ENCODE measurements at places on chromosomes 12 and 14.

GRCh38 chr12:101277443-101277842 is 2.5 kb upstream of the UTP20 start:
- DNase-seq = no peak

DNA sequence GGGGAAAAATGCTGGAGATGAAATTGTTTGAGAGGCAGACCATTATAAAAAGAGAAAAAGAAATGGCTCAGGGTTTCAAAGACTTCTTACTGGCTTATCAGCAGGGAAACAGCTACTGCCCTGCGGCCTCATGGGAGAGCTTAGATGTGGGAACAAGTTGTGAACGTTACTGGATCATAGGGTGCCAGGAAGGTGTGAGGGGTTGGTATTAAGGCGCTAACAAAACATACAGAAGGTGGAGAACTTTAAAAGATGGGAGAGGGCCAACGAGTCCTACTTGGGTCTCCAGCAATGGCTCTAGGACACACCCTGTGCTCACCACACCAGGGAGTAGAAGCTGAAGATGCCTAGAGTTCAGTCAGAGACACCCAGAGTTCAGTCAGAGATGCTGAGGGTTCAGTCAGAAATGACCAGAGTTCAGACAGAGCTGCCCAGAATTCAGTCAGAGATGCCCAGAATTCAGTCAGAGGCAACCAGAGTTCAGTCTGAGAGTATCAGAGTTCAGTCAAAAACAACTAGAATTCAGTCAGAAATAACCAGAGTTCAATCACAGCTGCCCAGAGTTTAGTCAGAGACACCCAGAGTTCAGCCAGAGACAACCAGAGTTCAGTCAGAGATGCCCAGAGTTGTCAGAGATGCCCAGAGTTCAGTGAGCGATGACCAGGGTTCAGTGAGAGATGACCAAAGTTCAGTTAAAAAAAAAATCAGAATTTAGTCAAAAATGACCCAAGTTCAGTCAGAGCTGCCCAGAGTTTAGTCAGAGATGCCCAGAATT is 1103.6 kb downstream of the BCL11B start:
- DNase-seq = no peak

- no peak for DNase-seq
Measured at GRCh38 chr12:106663385-106663784, 80.6 kb downstream of the RFX4 start.

- no peak for DNase-seq
Measured at GRCh38 chr12:1962051-1963020, 41.9 kb downstream of the DCP1B start.

DNA sequence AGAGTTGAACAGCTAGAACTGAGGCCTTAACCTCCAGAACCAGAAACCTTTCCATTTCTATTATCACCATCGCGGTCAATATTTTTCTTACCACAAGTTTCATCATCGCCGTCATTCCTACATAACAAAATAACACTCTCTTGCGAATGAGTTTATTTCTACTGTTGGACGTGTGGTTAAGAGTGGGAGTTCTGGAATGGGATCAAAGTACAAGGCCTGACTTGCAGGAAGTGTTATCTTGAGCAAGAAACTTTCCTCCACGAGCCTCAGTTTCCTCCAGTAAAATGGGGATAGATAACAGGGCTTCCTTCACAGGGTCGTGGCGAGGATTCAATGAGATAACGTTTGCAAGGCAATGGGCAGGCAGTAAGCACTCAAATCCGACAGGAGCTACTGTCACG is 652 bp downstream of the SART3 start:
- DNase-seq = no peak

DNA sequence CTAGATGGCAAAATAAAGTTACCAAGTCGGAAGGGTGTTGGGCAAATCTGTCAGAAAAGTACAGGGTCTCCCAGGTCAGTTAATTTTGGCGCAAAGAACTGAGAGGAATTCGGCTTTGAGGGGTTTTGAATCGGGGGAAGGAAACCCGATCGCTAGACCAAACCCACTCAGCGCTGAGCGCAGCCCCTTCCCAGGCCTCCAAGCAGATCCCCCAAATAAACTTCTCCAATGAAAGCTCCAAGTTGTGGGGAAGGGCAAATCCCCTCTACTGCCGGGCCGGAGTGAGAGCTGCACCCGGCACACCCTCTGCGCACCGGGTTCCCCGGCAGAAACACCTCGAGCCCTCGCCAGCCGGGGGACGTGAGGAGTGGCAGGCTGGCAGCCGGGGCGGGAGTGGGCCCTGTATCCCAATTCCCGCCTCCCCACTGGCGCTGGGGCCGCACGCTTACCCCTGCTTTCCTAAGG is 441 bp downstream of the E2F7 start:
- no peak for DNase-seq

DNA sequence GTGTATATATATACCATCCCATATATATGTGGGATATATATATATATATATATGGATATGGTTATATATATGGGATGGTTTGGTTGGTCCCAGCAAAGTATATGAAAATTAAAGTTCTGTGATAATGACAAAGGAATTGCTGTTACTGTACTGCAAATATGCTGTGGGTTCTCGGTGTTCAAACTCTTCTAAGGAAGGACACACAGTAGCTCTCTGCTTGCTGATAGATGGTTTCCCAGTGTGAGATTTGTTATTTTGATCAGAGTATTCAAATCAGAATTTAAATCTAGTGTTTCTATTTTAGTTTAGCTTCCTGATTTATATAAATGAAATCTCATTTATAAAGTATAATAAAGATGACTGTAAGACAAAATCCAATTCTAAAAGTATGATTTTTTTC is 19.7 kb downstream of the SLC35E3 start:
- no peak for DNase-seq

DNA sequence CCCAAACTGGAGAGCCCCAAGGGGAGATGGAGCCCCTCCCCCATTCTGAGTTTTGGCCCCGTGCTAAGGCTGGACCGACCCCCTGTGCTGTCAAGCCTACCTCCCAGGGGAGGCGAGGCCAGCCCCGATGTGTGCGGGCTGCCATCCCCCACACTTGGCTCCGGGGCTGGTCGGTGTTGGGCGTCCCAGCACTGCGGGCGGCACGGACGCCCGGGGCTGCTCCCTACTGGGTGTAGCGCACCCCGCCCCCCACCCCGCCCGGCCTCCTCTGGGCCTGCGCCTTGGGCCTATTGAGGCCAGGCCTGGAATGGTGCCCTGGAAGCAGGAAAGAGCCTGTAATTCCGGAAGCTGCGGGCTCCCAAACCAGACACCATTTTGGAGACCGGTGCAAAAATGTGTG is 2.6 kb downstream of the DCAF4 start:
- DNase-seq = no peak

DNA sequence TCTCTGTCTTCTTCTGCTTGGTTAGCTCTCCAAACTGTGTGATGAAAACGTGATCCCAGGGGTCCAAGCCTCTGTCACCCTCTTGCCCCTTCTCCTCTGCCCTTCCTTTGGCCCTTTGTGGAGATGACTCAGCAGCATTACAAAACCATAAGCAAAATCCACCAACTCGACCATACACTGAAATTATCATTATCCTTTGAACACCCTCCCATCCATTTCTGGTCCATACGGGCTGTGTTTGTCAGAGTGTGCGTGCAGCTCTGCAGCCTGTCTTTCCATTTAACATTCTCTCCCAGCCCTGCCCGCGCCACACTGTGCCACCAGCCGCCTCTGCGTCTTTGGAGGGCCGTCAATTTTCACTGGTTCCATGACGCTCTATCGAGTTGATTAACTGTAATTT is 69.2 kb downstream of the SLC25A47 start:
- DNase-seq = no peak

GRCh38 chr12:16587514-16587913 is 18.4 kb downstream of the LMO3 start:
- DNase-seq = peak; percentile 51

GRCh38 chr12:30926243-30927221 is at the start of gene TSPAN11:
TSS of gene TSPAN11 (plus strand) at chr12:30926748. CDS start at chr12:30953992, 27,244 bp downstream.
- no peak for DNase-seq

DNA sequence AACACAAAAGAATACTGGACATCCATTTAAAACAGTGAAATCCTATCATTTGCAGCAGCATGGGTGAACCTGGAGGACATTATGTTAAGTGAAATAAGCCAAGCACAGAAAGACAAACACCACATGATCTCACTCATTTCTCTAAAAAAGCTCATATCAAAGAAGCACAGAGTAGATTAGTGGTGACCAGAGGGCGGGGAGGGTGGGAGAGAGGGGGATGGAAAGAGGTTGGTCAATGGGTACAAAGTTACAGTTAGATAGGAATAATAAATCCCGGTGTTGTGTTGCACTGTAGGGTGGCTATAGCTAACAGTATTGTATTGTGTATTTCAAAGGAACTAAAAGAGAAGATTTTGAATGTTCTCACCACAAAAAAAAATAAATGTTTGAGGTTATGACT is 52.4 kb downstream of the DUSP6 start:
- no peak for DNase-seq

DNA sequence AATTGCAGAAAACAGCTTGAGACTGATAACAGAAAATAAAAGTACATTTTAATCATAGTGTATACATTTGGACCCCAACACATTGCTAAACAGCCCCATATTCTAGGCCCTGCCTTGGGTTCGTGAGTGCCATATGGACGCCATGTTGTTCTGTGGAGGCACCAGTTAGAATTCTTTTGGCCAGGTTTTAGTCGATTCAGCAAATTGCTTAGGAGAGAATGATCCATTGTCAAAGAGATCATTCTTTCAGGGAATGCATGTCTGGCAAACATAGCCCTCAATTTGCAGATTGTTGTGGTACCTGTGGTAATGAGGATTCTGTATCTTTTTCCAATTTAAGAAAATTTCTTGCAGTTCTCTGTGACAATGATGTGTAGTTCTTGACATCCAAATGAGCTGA is 183.6 kb upstream of the DDHD1 start:
- no peak for DNase-seq

GRCh38 chr12:70459786-70460185 is 93.7 kb downstream of the KCNMB4 start:
- no peak for DNase-seq

DNA sequence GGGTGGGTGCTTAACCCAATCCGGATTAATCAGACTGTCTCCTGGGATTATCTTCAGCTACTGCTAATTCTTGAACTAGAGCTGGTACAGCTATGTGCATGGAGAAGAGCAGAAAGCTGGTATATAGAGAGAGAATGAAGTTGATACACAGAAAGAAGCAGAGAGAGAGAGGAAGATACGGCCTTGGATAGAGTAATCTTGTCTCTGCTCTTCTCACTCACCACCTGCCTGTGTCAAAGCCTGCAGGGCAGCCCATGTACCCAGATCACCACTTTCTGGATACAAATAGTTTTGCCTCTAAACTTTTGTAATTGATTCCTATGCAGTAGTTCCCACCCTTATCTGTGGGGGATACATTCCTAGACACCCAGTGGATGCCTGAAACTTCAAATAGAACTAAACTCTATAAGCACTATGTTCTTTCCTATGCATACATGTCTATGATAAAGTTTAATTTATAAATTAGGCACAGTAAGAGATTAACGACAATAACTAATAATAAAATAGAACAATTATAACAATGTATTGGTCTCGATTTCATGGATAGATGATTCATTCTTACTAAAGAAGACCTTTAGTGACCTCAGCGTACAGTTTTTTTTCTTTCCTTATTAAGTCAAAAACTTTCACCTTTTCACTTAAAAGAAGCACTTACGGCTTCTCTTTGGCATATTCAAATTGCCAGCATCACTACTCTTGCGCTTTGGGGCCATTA is 45.5 kb downstream of the YEATS4 start:
- DNase-seq = no peak

DNA sequence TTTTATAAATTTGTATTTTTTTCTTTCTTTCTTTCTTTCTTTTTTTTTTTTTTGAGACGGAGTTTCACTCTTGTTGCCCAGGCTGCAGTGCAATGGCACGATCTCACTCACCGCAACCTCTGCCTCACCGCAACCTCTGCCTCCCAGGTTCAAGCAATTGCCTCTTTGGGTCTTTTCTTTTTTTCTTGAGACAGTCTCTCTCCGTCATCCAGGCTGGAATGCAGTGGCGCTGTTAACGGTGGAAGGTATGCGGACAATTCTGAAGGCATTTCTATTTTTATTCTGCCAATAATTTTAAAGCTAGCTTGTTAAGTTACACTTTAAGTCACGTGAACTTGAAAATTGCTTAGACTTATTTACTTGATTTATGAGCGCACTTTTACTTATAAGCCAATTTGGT is 8.8 kb upstream of the PHC1 start:
- DNase-seq = no peak

DNA sequence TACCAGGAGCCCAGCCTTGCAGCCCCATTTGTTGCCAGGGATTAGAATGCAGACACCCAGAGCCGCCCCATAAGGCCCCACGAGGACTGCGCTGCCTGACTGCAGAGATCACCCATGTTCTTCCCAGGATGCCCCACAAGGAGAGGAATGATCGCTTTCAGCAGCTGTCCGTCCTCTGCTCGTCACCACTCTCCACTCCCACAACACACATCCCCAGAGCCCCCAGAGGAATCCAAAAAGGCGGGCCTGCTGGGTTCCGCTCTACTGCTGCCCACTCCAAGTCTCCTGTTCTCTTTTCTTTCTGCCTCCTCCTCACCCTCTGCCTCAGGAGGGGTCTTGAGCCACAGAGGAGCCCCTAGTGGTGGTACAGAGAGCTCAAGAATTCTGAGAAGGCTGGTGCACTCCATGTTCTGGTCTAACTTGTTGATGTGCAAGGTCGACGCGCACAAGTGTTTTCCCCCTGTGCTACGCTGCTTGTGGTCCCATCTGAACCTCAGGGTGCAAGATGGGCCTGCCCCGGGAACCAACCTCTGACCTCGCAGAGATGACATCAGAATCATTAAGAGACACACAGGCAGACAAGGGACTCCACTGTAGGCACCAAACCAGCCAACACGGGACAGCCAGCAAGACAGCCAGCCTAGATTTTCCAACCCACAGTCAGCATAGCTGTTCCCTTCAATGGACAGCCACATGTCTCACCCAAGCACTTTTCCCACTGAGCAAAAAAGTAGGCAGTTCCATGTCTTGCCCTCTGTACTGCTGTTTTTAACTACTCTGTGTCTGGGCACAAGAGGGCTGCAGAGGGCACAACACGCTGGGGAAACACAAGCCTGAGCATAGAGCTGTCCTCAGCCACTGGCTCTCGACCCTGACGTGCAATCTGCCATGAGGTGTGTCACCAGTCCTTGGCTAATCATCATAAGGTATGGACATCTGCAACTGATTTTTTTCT is 29.9 kb downstream of the PXN start:
- no peak for DNase-seq

GRCh38 chr14:78823035-78823434 is 652.9 kb downstream of the NRXN3 start:
- no peak for DNase-seq

- no peak for DNase-seq
Measured at GRCh38 chr12:100279607-100280244, 12.7 kb downstream of the SCYL2 start.

GRCh38 chr12:31246470-31246850 is 79.5 kb downstream of the SINHCAF start:
- no peak for DNase-seq

GRCh38 chr12:123092866-123093265 is 58.0 kb downstream of the PITPNM2 start:
- no peak for DNase-seq

- DNase-seq = no peak
Measured at GRCh38 chr12:1189163-1189562, 198.1 kb downstream of the ERC1 start.

- no peak for DNase-seq
Measured at GRCh38 chr14:103068351-103069073, 11.2 kb upstream of the CDC42BPB start.

GRCh38 chr12:17640615-17641014 is 449.4 kb downstream of the RERGL start:
- DNase-seq = no peak

- no peak for DNase-seq
Measured at GRCh38 chr12:45915405-45915804, 75.0 kb downstream of the SCAF11 start.
